ENCODE measurements at places on chromosomes 11 and 22. TPM values are rescaled to one million over a fixed set of nuclear protein-coding genes. Genes with fewer than 3 reads are reported as not detected.

DNA sequence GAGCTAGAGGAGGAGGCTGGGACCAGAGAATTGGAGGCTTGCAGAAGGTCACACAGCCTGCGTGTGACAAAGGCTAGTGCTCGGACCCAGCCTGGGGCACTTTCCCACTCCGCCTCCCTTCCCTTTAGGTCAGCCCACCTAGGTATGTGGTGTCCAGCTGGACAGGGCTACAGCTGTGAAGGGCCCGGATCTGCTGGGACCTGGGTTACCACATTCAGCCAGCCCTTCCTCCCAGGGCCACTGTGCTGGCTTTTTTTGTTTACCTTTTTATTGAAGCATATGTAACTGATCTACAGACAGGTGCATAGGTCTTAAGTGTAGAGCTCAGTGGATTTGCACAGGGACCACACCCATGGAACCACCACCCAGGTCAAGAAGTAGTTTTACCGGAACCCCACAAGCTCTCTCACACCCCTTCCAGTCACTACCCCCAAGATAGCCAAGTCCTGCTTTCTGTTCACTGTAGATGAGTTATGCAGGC lies 8.7 kb downstream of the CAPN5 start:
- H3K27ac ChIP-seq = no peak overlapping the region
- no peaks in the 10 kb centered on the region for H3K36me3 ChIP-seq
- H3K27me3 ChIP-seq = no peaks in the 10 kb centered on the region
- no peaks in the 10 kb centered on the region for H3K4me1 ChIP-seq
- no peak for DNase-seq
- H3K4me3 ChIP-seq = no peak overlapping the region

DNA sequence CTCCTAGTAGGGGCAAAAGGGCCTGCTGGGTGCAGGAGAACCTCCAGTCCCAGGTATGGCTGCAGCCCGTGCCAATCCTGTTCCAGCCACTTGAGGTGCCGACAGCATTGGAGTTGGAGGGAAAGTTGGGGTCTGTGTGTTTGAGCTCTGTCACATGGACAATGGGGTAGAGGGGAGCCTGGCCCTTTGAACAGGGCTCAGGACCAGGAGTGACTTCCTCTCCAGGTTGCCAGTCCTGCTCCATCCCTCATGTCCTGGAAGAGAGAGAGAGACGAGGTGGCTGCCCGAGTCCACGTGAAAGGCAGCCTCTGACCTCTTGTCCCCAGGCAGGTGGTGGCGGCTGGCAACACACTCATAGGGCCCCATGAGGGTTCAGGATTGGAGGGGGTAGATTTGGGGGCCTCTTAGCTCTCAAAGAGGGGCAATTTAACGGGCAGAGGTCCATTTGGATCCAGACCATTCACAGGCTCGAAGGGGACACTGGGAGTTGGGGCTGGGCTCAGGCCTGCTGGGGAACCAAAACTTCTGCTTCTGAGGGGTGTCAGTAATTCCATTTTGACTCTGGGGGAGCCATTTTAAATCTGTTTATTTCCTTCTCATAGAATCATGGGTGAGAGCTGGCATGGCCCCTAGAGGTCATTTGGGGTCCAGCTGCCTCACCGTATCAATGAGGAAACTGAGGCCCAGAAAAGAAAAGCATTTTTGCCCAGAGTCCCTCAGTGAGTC lies 4.1 kb downstream of the ADORA2A start:
- no peak overlapping the region for H3K4me3 ChIP-seq
- H3K27me3 ChIP-seq = no peaks in the 10 kb centered on the region
- H3K4me1 ChIP-seq = peaks cover 5% of the 10 kb centered on the region
- DNase-seq = no peak
- no peak overlapping the region for H3K27ac ChIP-seq
- H3K36me3 ChIP-seq = no peaks in the 10 kb centered on the region

DNA sequence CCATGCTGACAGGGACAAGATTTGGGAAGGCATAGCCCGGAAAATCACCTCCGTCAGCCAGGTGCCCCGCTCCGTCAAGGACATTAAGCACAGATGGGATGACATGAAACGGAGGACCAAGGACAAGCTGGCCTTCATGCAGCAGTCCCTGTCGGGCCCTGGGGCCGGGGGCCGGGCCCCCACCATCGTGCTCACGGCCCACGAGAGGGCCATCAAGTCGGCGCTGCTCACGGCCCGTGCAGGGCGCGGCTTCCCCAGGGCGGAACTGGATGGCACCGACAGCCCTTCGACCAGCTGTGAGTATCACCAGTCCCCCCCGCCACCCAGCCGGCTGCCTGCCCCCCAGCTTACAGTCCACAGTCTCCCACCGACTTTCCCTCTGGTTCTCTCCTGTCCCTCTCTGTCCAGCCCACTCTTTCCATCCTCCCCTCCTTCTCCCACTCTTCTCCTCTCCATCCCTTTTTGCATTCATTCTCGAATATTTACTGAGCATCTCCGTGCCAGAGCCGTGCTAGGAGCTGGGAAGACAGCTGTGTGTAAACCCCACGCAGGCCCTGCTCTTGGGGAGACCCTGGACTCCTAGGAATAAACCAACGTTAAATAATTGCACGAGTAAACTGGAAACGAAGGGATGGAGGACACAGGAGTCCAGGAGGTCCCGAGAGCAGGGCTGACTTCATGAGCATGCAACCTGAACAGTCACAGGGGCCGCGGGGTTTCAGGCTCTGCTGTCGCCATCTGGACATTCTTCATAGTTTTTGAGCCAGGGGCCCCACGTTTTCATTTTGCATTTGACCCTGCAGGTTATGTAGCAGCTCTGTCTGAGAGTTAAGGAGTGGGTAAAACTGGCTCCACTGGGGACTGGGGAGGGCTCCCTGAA lies 62.8 kb downstream of the PRDM11 start:
- no peaks in the 10 kb centered on the region for H3K36me3 ChIP-seq
- H3K27me3 ChIP-seq = no peaks in the 10 kb centered on the region
- DNase-seq = no peak
- no peak overlapping the region for H3K27ac ChIP-seq

DNA sequence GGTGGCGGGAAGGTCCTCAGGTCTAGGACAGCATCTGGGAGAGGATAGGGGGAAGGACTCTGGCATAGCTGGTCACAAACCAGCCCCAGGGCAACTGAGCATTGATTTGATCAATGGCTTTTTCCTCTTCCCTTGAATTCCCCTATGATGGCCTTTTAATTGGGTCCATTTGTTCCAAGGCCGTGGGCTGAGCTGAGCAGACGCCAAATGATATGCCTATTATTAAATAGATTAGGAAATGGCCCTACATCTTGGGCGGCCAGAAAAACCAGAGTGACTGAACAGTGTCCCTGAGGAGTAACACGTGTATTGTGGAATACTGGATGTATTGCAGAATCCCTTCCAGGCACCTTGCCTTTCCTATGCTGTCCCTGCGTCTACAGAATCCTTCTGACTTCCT lies 26.7 kb upstream of the P2RY6 start:
- peaks cover 4% of the 10 kb centered on the region for H3K4me1 ChIP-seq
- DNase-seq = no peak
- no peak overlapping the region for H3K4me3 ChIP-seq
- H3K27ac ChIP-seq = no peak overlapping the region
- H3K27me3 ChIP-seq = no peaks in the 10 kb centered on the region

- no peaks in the 10 kb centered on the region for H3K36me3 ChIP-seq
- no peak for DNase-seq
- H3K27ac ChIP-seq = no peak overlapping the region
- H3K4me3 ChIP-seq = no peak overlapping the region
- H3K27me3 ChIP-seq = peaks cover 15% of the 10 kb centered on the region
These were observed 12.6 kb downstream of the SCARF2 start for GRCh38 chr22:20424932-20425565.

The CRYAB gene
- total RNA-seq = 4.0 TPM

GRCh38 chr22:29093030-29093429 lies 20.2 kb downstream of the KREMEN1 start:
- H3K27me3 ChIP-seq = no peaks in the 10 kb centered on the region
- no peak overlapping the region for H3K27ac ChIP-seq
- DNase-seq = no peak
- no peaks in the 10 kb centered on the region for H3K36me3 ChIP-seq

DNA sequence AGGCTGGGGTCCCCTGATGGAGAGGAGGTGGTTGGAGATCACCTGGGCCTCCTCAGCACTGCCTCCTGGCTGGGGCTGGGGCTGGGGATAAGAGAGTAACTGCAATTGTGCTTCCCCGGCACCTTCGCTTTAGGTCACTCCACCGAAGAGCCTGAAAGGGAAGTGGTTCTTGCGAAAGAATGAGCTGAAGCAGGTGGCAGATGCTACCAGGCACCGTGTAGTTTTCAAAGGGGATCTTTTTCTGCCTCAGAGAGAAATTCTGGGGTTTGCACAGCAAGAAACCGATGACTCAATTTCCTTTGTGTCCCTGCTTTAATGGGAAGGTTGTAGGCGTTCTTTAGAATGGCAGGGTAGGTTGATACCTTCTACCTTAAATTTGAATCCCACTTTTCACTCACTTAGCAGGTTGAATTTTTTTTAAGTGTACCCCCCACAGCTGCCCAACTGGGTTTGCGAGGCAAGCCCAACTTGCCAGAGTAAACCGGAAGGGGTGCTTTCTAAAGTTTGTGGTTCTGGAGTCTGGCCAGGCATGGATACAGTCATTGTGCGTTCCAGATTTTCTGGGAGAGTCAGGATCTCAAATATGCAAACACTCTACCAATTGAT lies 5.3 kb downstream of the CD44 start:
- no peak overlapping the region for H3K4me3 ChIP-seq
- no peaks in the 10 kb centered on the region for H3K36me3 ChIP-seq
- H3K4me1 ChIP-seq = peaks cover 4% of the 10 kb centered on the region
- no peak for DNase-seq

DNA sequence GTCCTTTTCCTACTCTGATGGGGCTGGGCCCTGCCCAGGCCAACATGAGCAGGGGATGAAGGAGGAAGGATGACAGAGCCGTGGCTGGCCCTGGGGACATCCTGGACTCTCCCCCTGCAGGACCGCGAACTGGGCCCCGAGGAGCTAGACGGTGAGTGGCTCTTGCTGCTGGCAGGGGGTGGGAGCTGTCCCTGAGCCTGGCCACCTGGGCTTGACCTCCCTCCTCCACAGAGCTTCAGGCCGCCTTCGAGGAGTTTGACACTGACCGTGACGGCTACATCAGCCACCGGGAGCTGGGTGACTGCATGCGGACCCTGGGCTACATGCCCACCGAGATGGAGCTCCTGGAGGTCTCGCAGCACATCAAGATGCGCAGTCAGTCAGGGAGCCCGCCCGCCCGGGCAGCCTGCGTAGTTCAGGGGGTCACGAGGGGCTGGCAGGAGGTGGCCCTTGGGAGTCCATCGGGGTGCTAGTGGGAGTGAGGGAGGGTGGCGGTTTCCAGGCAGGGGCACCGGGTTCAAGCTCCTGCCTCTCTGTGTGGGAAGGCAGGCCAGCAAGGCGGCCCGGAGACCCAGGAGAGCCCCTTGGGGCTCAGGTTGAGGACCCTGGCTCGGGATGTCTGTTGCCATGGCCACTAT lies 1.0 kb downstream of the CABP4 start:
- DNase-seq = no peak
- no peaks in the 10 kb centered on the region for H3K4me1 ChIP-seq
- no peaks in the 10 kb centered on the region for H3K27me3 ChIP-seq
- H3K36me3 ChIP-seq = no peaks in the 10 kb centered on the region
- no peak overlapping the region for H3K4me3 ChIP-seq
- no peak overlapping the region for H3K27ac ChIP-seq

DNA sequence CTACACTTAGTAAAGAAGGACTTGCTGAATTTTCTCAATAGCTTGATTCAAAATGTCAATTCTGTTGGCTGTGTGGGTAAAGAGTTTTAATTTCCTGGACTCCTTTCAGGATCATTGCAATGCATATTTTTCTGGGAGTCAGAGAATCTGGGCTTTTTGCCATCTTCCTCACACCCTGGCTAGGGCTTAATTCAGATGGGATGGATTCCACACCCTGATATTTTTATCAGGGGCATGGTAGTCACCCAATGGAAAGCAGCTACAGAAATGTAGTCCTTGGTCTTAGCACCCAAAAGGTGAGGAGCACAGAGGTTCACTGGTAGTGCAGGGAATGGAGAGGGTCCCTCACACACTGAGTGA lies 79.3 kb downstream of the SGSM3 start:
- no peak overlapping the region for H3K27ac ChIP-seq
- H3K36me3 ChIP-seq = no peaks in the 10 kb centered on the region
- no peak overlapping the region for H3K4me3 ChIP-seq
- no peak for DNase-seq

The PNPLA5 gene
- total RNA-seq = 8.2 TPM

DNA sequence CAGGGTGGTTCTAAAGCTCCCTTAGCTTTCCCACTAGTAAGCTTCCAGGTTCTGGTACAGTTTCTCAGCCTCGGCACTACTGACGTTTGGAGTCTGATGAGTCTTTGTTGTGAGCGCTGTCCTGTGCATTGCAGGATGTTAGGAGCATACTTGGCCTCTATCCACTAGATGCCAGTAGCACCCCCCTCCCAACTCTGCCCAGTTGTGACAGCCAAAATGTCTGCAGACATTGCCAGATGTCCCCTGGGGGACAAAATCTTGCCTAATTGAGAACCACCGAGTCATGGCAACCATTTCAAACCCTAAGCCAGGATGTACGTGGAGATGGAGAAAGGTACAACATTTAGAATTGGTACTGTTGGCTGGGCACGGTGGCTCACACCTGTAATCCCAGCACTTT lies 68.7 kb downstream of the PTPRJ start:
- H3K36me3 ChIP-seq = no peaks in the 10 kb centered on the region
- no peak overlapping the region for H3K4me3 ChIP-seq
- no peak overlapping the region for H3K27ac ChIP-seq
- no peak for DNase-seq
- no peaks in the 10 kb centered on the region for H3K27me3 ChIP-seq

GRCh38 chr11:12060385-12060985 lies 49.9 kb upstream of the MICAL2 start:
- no peaks in the 10 kb centered on the region for H3K27me3 ChIP-seq
- H3K4me3 ChIP-seq = no peak overlapping the region
- H3K36me3 ChIP-seq = no peaks in the 10 kb centered on the region
- DNase-seq = no peak
- no peak overlapping the region for H3K27ac ChIP-seq

DNA sequence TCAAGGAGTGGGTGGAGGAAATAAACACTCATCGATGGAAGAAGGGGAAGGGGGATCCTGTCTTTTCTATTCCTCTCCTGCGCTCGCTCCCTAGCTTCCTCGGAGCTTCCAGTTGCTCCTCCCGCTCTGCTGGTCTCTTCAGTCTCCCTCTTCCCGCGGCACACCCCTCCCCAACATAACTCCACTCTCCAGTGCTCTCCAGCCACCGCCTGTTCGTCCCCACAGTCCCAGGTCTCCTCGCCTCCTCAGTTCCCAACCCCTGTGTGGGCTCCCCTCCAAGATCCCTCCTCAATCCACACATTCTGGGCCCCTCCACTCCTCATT lies 438 bp downstream of the ZW10 start:
- no peaks in the 10 kb centered on the region for H3K27me3 ChIP-seq
- no peak for DNase-seq
- peak overlapping the region; percentile 88 for H3K4me3 ChIP-seq
- peak overlapping the region; percentile 19 for H3K27ac ChIP-seq
- H3K4me1 ChIP-seq = no peaks in the 10 kb centered on the region
- peaks cover 15% of the 10 kb centered on the region for H3K36me3 ChIP-seq

The SCT gene
- total RNA-seq = 2.2 TPM

GRCh38 chr22:22061085-22062077 lies 78.8 kb upstream of the TOP3B start:
- no peak for DNase-seq
- H3K27ac ChIP-seq = no peak overlapping the region
- peaks cover 50% of the 10 kb centered on the region for H3K27me3 ChIP-seq
- no peaks in the 10 kb centered on the region for H3K36me3 ChIP-seq

The OR4D11 gene
- total RNA-seq = not detected

- no peaks in the 10 kb centered on the region for H3K27me3 ChIP-seq
- H3K27ac ChIP-seq = no peak overlapping the region
- H3K4me3 ChIP-seq = no peak overlapping the region
- DNase-seq = no peak
These were observed 101.6 kb downstream of the CCDC81 start for GRCh38 chr11:86476109-86476861.

The TRMT112 gene
- total RNA-seq = 326 TPM

The FAT3 gene
- 24.4 TPM for total RNA-seq

The VWCE gene
- total RNA-seq = 12.3 TPM

The MMP27 gene
- not detected for total RNA-seq

Measured in H1 (cell line).